AML-193 (cell line): ENCODE measurements at places on chromosomes 1 and 21.
A peak's percentile ranks its signal among the peaks of the same experiment; 100 is the strongest.

GRCh38 chr1:225908773-225909172, 15.3 kb downstream of the PYCR2 start:
- no peak for DNase-seq

DNA sequence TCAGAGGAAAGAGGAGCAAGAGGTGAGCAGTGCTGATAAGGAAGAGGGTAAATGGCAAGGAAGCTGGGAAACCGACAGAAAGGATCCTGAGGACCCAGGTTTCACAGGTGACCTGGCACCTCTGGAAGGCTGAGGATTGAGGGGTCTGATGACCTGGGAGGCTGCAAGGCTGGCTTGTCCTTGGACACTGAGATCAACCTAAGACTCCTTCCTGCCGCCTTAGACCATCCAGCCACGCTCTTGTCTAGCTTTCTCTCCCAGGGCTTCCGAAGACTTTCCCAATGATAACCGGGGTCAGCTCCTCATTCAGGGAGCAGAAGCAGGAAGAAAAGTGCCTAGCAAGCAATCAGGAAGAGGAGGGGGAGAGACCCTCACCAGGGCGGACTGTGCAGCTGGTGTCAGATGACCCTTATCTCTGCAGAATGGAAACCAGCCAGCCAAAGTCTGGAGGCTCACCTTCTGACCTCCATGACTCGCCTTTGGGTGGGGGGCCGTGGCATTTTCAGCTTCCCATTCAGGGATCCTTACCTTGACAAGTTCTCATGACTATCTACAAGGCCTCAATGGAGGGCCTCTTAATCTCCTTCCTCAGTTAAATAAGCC, 77.7 kb downstream of the CAPZB start:
- DNase-seq = no peak

DNA sequence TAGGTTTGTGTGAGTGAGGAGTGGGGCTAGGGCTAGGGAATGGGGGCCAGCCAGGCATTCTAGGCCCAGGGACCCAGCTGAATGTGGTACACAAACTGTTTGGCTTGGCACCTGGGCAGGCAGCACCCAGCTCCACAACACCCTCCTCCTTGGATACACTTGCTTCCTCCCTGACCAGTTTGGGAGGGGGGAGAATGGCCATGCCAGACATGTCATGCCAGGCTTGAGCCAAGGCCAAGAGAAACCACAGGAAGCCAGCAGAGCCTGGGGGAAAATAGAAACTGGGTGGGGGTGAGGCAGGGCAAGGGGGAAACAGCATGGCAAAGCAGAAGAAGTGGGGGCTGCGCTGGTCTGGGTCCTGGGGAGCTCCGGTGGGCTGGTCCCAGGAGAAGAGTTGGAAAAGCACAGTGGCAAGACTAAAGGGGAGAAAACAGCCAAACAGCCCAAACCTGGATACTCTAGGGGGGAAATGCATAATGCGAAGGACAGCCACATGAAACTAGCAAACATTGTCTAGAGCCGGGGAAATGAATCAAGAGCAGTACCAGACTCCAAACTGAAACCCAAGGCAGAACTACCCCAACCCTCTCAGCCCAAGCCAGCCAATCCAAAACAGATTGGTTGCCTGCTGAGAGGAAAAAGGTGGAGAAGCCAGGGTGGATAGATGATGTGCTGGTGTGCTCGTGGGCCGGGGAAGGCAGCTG, 47.9 kb downstream of the LGR6 start:
- no peak for DNase-seq

GRCh38 chr1:178821134-178821866, 49.6 kb downstream of the ANGPTL1 start:
- DNase-seq = no peak

DNA sequence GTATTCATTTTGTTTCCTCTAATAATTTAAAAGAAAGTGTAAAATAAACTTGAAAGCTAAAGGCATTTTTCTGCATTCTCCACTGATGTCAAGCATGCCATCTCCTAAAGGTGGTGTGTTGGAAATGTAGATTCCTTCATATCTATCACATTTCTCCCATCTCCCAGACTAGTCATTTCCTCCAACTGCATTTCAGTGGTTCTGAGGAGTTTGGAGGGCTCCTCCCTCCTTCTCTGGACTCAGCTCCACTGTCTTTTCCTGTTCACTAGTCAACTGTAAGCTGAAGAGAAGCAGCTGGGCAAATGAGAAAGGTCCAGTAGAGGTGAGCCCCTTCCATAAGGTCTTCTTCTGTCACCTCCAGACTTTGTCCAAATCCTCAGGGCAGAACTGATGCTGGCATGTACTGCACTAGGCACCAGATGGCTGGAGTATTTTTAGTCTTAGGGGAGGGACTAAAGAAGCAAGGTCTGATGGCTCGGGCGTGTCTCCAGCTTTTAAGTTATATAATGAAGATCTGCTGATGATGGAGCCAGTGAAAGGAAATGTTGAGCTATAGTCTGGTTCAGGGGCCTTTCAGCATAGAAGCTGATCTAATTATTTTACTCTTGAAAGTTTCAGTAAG, 186.1 kb downstream of the NTNG1 start:
- DNase-seq = no peak

DNA sequence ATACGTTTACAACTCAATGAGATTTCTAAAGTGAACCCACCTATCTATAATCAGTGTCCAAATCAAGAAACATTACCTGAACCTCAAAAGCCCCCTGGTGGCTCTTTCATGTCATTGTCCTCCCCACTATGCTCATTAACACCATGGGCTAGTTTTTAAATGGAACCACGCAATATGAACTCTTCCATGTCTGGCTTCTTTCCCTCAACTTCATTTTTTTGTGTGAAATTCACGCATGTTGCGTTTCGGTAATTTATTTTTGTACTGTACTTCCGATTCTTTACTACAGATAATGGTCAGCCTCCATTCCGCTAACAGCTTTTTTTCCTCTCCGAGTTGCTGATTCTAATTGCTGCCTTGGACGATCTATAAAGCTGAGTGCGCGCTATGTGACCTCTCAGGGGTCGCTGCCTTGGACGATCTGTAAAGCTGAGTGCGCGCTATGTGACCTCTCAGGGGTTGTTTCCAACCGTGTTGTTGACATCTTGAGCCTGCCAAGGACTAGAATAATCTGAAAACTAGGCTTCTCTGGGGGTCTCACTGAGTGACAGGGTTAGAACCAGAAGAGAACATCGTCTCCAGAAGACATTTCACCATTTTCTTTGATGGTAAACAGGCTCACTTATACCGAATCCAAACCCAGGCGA, 1.1 kb upstream of the CACYBP start:
- DNase-seq = peak; percentile 60

- no peak for DNase-seq
Measured at GRCh38 chr1:97770376-97770775, 150.5 kb downstream of the DPYD start.

GRCh38 chr1:108082738-108083562, 117.2 kb downstream of the SLC25A24 start:
- DNase-seq = no peak

DNA sequence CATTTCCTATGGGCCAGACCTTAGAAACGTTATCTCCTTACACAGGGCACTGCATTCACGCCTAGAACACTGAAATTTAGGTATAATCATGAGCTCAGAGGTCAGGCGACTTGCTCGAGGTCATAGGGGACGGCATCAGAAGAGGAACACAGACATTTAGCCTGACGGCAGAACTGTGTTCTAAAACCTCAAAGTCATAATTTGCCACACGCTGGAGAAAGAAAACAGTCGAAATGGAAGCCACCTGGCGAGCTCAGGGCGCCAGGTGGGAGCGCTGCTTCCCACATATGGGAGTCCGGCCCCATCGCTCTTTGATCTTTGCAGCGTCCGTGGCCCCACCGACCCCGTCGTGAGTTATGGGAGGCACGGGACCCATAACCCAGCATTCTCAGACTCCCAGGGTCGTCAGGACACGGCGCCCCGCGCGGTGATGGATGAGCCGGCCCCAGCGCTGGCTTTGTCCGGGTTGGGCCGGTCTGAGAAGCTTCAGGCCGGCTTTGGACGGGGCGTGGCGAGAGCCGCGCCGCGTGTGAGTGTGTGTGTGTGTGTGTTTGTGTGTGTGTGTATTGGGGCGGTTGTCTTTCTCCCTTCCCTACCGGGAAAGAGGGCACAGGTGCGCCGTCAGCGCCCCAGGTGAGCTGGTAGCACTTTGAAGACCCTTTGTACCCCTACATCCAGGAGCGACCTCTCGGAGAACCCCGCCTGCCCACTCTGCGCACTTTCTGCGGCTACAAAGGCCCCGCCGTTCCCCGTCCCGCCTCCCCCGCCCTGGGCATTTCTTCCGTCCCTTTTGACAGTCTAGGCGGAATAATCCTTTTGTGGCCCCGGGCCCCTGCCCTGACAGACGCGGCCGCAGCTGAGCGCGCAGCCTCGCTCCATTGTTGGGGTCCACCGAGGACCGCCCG, 861 bp upstream of the DRAXIN start:
- DNase-seq = no peak

DNA sequence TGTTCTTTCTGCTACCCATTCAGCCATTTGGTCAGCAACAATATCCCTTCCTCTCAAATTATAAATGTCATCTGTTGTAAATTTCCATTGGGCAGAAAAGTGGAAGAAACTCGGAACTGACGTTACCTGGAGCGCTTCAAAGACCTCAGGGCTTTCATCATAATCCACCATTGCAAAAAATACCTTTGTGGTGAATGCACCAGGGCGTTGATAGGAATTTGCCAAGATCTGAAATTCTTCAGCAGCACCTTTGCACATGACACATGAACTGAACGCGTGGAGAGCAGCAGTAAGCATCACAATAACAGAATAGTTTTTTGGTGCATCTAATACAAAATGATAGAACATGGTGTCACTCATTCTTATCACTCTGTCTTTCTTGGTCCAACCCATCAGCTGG, 3.1 kb upstream of the TEKT2 start:
- no peak for DNase-seq

- no peak for DNase-seq
Measured at GRCh38 chr1:171345536-171345935, 31.6 kb downstream of the FMO4 start.

GRCh38 chr1:87572891-87573290, 244.2 kb downstream of the LMO4 start:
- DNase-seq = no peak

- DNase-seq = peak; percentile 15
Measured at GRCh38 chr1:99481391-99481996, 164.4 kb upstream of the PALMD start.

DNA sequence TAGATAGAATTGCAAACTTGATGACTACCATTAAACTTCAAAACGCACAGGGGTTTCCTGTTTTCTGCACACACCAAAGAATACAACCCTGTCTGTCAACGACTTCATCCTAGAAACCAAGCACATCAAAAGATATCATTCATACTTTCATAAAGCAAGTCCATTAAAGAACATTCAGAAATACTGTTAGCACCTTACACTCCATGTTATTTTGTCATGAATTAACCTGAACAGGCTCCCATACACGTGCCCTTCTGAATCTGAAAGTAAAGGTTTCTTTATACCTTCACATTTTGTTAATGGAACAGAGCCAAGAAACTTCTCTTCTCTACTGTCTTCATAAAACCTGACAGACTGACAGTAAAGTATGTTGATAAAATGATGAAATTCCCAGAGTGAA, 46.1 kb downstream of the PUM1 start:
- no peak for DNase-seq

DNA sequence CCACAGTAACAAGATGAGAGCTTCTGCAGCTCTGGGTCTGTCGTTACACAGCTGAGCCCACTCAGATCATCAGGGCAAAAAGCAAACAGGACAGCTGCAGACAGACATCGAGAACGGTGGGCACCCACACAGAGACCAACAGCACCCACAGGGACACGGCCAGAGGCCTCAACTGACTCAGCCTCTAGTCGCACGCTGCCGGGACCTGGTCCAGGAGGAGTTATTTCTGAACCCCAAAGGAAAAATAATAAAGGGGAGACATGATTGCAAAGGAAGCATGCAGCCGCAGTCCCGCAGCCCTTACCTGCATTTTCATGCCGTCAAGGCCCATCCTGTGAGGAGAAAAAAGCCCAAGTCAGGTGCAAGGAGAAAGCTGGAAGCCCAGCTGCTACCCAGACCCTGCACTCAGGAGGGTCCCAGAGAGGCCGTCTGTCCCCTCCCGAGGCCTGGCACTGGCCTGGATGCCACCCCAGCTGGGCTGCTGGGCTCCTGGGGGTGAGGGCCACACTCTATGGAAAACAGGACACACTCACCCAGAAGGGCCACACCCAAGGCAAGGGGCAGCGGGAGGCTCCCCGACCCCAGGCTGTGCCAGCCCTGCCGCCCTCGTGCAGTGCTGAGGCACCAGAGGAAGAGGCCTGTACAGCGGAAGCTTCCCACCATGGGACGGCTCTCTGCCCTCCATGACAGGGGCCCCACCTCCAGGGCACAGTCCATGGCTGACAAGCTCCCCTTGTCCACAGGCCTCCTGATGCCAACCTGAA, 15.7 kb downstream of the LSS start:
- no peak for DNase-seq

DNA sequence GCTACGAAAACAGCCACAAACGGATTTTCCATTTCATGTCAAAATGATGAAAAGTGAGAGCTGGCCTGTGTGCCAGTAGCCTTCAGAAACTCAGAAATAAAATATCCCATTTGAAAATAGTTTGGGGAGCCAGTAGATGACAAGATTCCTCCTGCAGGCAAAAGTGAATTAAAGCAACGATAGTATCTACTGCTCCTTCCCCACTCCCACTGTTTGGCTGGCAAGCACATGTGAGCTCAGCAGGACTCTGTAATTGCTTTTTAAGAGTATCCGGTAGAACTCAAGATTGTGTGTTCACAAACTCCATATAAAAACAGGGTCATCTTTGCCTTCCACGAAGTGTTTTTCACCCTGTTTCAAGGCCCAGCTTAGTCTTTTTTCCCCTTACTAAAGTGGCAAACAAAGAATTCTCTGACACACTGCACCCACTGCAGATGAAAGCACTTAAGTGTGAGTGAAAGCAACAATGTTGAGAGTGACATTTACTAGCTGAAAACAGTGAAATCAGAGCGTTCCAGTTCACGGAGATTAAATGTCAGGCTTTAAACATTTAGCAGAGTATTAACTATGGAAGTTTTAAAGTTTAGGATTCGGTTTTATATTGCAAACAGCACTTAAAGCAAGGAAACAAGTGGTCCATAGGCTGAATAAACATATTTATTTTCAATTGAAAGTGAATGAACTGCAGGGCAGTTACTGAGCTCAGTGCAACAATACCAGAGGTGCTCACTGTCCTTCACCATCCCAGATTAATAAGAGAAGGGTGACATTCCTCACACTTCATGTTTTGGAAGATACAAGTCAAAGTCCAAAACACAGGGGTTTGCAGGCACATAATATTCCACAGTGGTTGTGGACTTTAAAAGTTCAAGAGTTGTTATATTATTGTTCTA, 70.0 kb downstream of the ALG14 start:
- DNase-seq = no peak

GRCh38 chr1:224458996-224459395, 24.4 kb upstream of the WDR26 start:
- no peak for DNase-seq
